ENCODE measurements at places on chromosomes 5 and 9. TPM values are rescaled to one million over a fixed set of nuclear protein-coding genes. Genes with fewer than 3 reads are reported as not detected.
A peak's percentile ranks its signal among the peaks of the same experiment; 100 is the strongest.

LRRC19 gene
- not detected for total RNA-seq

SH3GL2 gene
- 0.07 TPM for total RNA-seq

CTSV gene
- 0.48 TPM for total RNA-seq

MARCHF3 gene
- 11.7 TPM for total RNA-seq

PCDHB15 gene
- total RNA-seq = 1.4 TPM

DNA sequence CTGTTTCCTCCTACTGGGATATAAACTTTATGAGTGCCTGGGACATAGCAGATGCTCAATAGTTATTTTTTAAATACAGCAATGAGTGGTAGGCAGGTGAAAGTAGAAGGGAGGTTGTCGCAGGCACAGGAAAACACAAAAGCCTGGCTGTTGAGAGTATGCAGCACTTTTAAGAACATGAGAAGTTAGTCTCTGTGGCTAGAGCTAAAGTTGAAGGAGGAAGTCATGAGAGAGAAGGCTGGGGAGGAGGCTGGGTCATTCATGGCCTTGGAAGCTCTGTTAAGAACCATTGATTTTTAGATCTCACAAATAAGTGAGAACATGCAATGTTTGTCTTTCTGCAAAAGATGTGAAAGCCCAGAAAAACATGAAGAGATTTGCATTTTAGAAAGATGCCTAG lies 126.7 kb downstream of the PRKACG start:
- H3K27me3 ChIP-seq = no peaks in the 10 kb centered on the region
- no peak overlapping the region for H3K27ac ChIP-seq
- no peaks in the 10 kb centered on the region for H3K4me1 ChIP-seq
- no peak overlapping the region for H3K4me3 ChIP-seq
- DNase-seq = no peak

DNA sequence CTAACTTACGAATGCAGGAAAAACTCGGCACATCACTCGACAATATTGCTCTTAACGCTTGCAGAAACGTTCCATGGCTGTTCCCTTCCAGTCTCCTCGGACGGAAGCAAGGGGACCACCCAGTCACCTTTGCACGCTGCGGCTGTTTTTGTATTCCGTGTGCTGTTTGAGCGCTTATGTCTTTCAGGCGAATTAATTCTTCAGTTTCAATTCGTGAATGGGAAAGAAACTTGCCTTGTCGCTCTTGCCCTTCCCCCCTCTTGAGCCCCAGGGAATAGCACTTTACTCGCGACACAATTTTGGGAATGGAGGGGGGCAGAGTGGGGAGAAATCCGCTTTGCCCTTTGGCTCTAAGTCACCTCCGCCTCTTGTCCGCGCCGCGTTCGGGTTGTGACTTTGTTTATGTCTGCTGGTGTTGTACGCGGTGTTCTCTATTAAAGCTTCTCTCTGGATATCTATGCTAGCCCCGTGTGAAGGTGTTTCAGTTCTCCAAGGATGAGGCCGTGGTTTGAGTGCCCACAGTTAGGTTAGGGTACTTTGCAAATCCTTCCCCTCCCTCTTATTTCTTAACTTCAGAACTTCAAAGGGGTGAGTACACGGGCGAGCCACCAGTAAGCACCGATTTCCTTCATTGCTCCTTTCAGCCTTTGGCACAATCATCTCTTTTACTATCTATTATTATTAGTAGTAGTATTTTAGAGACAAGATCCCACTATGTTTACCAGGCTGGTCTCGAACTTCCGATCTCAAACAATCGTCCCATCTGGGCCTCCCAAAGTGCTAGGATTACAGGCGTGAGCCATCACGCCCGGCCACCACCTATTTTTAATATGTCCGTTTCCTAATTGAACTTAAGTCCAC lies 2.7 kb downstream of the FOXB2 start:
- H3K36me3 ChIP-seq = no peaks in the 10 kb centered on the region
- H3K4me1 ChIP-seq = no peaks in the 10 kb centered on the region
- no peak overlapping the region for H3K4me3 ChIP-seq
- DNase-seq = no peak
- H3K27ac ChIP-seq = no peak overlapping the region
- peaks cover 83% of the 10 kb centered on the region for H3K27me3 ChIP-seq

DNA sequence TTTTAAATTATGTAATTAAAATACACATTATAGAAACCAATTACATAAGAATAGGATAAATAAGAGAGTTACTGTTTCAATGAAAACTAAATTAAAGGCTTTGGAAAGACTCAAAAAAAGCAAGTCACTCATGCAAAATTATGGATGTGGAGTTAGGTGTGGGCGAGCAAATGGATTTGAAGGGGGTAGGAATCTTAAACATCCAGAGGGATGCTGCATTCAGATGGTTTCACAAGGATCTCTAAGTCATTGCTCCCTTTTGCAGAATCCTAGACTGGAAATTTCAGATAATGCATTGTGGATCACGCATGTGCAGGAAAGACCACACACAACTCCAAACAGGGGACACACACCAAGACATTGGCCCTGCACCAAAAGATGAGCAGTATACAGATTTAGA lies 57.5 kb downstream of the DRD1 start:
- H3K27me3 ChIP-seq = no peaks in the 10 kb centered on the region
- DNase-seq = no peak
- H3K36me3 ChIP-seq = no peaks in the 10 kb centered on the region
- H3K27ac ChIP-seq = no peak overlapping the region
- no peak overlapping the region for H3K4me3 ChIP-seq

DNA sequence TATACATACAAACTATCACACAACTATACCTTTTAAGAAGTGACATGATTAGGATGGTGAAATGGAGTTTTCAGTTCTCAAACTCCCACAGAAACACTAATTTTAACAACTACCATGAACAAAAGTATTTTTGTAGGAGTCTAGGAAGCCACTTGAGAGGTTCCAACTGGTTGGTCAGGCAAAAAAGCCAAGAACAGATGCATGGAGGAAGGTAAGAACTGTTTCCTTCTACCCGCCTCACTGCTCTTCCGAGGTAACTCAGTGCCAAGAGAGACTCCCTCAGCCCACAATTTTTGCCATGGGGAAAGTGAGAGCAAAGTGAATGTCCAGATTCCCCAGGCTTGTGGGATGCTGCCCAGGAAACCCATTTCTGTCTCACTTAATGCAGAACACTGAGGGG lies 15.7 kb downstream of the BTNL8 start:
- H3K4me3 ChIP-seq = no peak overlapping the region
- DNase-seq = no peak
- no peaks in the 10 kb centered on the region for H3K36me3 ChIP-seq
- no peaks in the 10 kb centered on the region for H3K27me3 ChIP-seq
- no peaks in the 10 kb centered on the region for H3K4me1 ChIP-seq

- H3K27me3 ChIP-seq = no peaks in the 10 kb centered on the region
- H3K4me3 ChIP-seq = no peak overlapping the region
- no peaks in the 10 kb centered on the region for H3K4me1 ChIP-seq
- no peak overlapping the region for H3K27ac ChIP-seq
- DNase-seq = peak; percentile 66
- no peaks in the 10 kb centered on the region for H3K36me3 ChIP-seq
Observed at GRCh38 chr5:31811210-31811609, 172.3 kb downstream of the PDZD2 start.

- no peaks in the 10 kb centered on the region for H3K27me3 ChIP-seq
- H3K27ac ChIP-seq = peak overlapping the region; percentile 69
- DNase-seq = peak; percentile 89
- H3K4me1 ChIP-seq = peaks cover 31% of the 10 kb centered on the region
Observed at GRCh38 chr9:137218754-137219271, 3.2 kb downstream of the RNF208 start.

DNA sequence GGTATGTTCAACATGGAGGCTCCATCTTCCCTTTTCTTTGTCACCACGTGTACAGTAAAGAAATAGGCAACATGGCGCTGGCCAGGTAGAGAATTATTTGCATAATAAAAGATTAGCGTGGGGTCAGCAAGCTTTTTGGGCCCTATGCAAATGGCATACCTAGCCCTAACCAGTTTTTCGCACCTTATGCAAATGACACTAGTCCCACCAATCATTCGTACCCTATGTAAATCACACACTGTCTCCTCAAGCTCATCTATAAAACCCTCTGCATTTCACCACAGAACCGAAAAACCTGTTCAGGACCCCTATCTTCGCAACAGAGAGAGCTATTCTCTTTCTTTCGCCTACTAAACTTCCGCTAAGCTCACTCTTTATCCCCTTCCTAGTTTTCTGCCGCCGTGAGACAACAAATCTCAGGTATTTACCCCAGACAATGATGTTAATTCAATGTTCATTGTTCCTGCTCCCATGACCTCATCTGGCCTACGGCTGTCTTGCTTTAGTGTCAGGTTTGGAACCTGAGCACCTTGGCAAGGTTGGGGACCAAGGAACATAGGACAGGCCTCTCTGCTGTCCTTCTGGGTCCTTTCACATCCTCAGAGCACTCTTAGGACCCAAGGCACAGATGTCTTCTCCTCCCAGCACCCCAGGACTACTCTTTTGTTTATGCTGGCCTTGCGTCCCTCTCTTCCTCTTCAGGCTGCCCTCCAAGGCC lies 180.7 kb upstream of the RAI14 start:
- H3K4me1 ChIP-seq = no peaks in the 10 kb centered on the region
- H3K27me3 ChIP-seq = no peaks in the 10 kb centered on the region
- no peak overlapping the region for H3K4me3 ChIP-seq
- H3K36me3 ChIP-seq = no peaks in the 10 kb centered on the region
- DNase-seq = no peak
